ENCODE measurements at places on chromosomes 6 and 20.
A peak's percentile ranks its signal among the peaks of the same experiment; 100 is the strongest.

GRCh38 chr6:21859193-21859735 is 265.7 kb downstream of the SOX4 start:
- DNase-seq, result no peak

- no peak for DNase-seq
These were observed 118.7 kb downstream of the BMP2 start for GRCh38 chr20:6886065-6886729.

DNA sequence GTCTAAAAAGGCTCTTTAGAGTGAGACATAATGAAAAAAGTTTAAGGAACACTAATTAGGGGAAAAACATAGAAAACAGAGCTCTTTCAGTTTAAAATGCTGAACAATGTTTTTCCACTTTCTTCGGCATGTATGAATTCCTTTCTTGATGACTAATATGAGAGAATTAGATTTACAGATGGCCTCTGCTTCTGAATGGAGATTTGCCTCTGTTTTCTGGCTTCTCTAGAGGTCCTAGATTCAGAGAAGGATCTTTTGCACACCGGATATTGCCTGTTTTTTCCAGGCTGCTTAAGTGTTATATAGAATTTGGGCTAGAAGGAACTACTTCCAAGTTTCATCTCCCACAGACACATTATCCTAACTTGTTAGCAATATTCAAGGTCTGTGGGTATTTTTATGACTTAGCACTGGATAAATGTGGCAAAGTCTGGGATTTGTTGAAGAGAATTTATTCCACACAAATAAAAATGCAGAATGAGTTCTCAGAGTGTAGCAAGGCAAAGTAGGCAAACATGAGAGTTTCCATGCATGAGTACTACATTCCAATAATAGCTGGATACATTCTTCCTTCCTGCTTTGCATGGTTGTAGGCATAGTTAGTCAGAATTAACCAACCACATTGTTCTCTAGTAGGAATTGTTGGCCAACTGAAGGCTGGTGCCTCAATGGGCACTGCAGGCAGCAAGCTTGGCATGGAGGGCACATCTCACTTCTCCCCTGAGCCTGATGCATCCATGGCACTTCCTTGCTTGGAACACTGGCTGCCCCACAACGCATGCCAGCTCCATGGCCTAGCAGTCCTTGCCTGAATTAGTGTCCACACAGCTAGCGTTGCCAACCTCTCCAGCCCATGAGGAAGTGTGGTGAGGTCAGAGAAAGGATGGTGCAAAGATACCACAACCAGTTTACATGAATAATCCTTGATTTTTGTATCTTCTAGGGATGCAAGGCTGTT is 224.2 kb downstream of the CLIC5 start:
- DNase-seq, result peak; percentile 11

DNA sequence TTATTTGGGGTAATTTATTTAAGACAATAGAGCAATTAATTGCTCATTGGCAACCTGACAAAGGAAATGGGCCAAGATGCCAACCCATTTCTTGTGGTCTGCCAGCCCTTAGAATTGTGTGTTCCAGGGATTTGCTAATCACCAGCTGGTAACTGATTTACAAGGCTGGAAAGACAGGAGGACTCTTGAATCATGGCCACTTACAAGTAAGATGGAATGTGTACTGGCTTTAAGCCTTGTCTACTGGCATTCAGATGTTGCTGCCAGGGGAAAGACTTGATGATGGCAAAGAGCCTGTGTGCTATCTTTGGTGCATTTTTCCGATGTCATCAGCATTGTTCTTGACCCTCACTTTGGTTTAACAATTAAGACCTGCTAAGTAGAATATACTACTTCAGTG is 91.0 kb downstream of the BCKDHB start:
- DNase-seq, result peak; percentile 34

GRCh38 chr20:58627212-58628072 is 23.6 kb upstream of the STX16 start:
- DNase-seq, result no peak

All from MCF 10A (cell line).